Fibroblast of lung (primary cell): ENCODE measurements at places on chromosomes 2 and 18. TPM values are rescaled to one million over a fixed set of nuclear protein-coding genes. Genes with fewer than 3 reads are reported as not detected.

DNA sequence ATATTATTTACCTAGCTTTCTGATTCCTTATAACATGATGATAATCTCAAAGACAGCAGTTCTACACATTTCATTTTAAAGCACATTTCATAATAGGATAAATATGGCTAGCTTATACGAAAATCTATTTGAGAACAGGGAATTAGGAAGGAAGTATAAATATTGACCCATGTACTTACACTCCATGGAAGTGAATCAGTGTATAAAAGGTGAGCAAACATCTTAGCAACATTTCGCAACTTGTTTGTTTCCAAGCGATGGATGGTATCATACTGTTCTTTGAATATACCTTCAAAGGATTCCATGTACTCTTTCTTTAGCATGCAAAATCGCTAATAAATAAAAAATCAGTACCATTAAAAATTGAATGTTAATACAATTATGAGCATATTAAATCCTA lies 53.1 kb downstream of the CWC22 start:
- peaks cover 7% of the 10 kb centered on the region for H3K36me3 ChIP-seq
- H3K4me1 ChIP-seq: no peaks in the 10 kb centered on the region
- no peak overlapping the region for H3K4me3 ChIP-seq

DNA sequence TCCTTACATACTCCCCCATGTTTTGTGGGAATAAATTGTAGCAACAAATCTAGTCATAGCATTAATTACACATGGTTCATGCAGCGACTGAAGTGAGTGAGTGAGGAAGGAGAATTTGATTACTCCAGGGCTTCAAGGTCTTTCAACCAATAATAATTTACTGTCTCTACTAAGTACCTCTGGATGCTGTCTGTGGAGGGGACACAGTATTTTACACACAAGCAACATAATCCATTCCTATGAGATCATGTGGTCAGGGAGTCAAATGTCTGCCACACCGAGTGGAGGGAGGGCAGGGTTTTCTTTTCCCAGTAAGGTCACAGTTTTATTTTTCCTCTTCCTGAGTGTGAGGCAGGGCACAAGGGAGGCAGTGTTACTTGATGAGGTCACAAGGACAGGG lies 334.7 kb upstream of the CELF4 start:
- H3K4me3 ChIP-seq: no peak overlapping the region
- H3K27ac ChIP-seq: no peak overlapping the region
- no peak for DNase-seq
- H3K4me1 ChIP-seq: no peaks in the 10 kb centered on the region
- H3K27me3 ChIP-seq: no peaks in the 10 kb centered on the region
- no peaks in the 10 kb centered on the region for H3K36me3 ChIP-seq

- no peaks in the 10 kb centered on the region for H3K4me1 ChIP-seq
- H3K36me3 ChIP-seq: no peaks in the 10 kb centered on the region
- H3K4me3 ChIP-seq: no peak overlapping the region
- peak; percentile 6 for DNase-seq
- H3K27me3 ChIP-seq: no peaks in the 10 kb centered on the region
- no peak overlapping the region for H3K27ac ChIP-seq
Measured at GRCh38 chr2:43605851-43606250, 10.0 kb upstream of the THADA start.

DNA sequence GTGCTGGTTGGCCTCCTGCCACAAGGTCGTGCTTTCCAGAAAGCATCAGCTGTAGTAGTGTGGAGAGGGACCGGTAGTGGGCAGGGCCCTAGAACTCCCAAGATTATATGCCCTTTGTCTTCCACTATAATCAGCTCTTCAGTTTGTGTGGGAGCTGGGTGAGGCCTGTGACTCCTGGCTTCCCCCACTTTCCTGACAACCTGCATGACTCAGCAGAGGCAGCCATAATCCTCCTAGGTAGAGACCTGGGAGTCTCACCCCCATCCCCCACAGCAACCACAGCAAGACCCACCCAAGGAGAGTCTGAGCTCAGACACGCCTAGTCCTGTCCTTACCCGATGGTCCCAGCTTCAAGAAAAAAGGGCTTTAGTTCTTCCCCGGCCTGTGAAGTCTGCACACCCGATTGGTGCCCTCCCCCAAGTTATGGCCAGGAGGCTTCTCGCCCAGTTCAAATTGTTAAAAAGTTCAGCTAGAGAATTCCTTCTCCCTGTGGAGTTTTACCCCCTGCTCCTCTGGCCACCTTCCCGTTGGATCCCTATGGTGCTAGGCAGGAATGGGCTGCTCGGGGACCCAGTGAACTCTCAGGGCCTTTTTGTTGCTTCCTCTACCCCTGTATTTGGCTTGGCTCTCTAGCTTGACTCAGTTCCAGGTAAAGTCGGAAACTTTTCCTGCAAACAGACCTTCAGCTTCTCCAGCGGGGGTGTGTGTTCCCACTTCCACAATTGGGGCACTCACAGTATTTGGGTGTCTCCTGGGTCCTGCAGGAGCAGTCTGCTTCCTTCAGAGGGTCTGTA lies 57.8 kb upstream of the FAM237A start:
- no peak for DNase-seq
- H3K27ac ChIP-seq: no peak overlapping the region
- no peak overlapping the region for H3K4me3 ChIP-seq
- H3K4me1 ChIP-seq: no peaks in the 10 kb centered on the region

GRCh38 chr2:125643585-125643984 lies 1012.4 kb upstream of the GYPC start:
- H3K27ac ChIP-seq: no peak overlapping the region
- no peak for DNase-seq
- no peaks in the 10 kb centered on the region for H3K27me3 ChIP-seq
- H3K4me3 ChIP-seq: no peak overlapping the region
- no peaks in the 10 kb centered on the region for H3K4me1 ChIP-seq
- no peaks in the 10 kb centered on the region for H3K36me3 ChIP-seq

DNA sequence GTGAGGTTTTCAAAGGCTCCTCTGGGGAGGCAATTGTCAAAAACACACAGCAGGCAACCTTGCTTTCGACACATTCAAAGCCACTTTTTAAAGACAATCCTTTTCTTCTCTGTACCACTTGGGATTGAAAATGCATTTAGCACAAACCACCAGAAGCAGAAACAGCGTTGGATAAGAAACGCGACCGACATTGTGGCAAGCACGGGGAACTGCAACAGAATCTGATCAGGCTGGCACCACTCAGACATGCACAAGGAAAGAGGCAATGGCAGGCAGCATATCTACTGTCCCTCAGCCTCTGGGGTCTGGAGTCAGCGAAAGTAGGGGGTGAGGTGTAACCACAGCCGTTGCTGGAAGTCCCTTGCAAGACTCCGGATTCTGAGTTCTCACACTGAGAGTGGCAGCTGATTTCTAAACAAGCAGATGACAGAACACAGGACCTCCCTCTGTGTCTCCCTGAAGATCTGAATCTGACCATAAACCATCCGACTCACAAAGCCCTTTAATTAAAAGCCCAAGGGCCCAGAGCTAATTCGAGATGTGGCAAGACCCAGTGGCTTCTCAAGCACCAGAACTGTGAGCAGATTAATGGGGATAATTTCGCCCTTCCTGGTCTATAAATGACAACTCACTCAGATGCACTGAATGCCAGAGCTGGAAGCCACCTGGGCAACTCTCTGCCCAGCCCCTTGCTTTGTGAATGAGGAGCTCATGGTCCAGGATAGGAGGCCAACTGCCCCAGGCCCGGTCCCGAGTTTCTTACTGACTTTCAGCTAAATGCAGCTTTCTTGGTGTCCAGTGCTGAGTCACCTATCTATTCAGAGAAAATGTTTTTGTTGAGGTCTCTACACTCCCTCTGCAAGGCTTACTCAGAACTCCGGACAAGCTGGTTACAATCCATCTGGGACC lies 29.6 kb downstream of the CYRIA start:
- H3K27me3 ChIP-seq: no peaks in the 10 kb centered on the region
- H3K36me3 ChIP-seq: no peaks in the 10 kb centered on the region
- no peak overlapping the region for H3K4me3 ChIP-seq

- H3K27me3 ChIP-seq: peaks cover 4% of the 10 kb centered on the region
- no peaks in the 10 kb centered on the region for H3K36me3 ChIP-seq
- DNase-seq: no peak
- H3K4me3 ChIP-seq: no peak overlapping the region
- H3K27ac ChIP-seq: no peak overlapping the region
Measured at GRCh38 chr2:233076749-233077148, 16.6 kb downstream of the INPP5D start.

KLHL30 gene
- 0.02 and 1.6 TPM in 2 replicates for polyA plus RNA-seq

CDH2 gene
- 15.3 and 18.9 TPM in 2 replicates for polyA plus RNA-seq

SS18 gene
- polyA plus RNA-seq: 113 and 124 TPM in 2 replicates
